ENCODE measurements at places on chromosomes 7 and 10.
A peak's percentile ranks its signal among the peaks of the same experiment; 100 is the strongest.

DNA sequence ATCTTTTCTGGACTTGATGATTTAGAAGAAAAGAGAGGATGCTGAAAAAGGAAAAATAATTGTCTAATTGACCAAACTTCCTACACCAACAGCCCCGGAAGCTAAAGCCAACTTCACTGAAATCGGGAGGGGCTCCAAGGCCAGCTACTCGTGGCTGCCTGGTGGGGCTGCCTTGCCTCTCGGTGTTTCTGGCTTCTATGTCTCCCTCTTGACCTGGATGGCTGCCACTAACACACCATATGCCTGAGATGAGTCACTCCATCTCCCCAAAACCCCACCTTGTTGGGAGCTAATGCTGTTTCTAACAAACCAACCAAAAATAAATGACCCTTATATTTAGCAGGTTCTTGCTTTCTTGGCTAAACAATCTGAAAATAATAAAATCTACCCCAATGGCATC is 87.6 kb upstream of the AFAP1L2 start:
- DNase-seq = no peak

DNA sequence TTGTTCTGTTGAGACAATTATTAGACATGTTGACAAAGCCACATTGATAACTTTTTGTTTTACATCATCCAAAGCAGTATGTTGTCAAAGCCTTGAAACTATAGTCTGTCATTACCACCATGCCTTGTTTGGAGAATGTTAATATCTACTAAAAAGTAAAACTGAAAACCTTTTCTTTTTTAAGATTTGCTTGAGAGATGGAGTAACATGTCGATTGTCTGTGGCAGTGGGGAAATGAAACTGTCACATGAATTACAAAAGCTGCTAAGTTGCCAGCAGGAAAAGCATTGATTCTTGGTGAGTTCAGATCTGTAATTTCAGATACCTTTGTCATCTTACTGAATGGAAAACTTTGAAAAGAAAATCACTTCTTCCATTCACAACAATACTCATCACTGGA is 69.1 kb downstream of the TFPI2 start:
- DNase-seq = no peak

DNA sequence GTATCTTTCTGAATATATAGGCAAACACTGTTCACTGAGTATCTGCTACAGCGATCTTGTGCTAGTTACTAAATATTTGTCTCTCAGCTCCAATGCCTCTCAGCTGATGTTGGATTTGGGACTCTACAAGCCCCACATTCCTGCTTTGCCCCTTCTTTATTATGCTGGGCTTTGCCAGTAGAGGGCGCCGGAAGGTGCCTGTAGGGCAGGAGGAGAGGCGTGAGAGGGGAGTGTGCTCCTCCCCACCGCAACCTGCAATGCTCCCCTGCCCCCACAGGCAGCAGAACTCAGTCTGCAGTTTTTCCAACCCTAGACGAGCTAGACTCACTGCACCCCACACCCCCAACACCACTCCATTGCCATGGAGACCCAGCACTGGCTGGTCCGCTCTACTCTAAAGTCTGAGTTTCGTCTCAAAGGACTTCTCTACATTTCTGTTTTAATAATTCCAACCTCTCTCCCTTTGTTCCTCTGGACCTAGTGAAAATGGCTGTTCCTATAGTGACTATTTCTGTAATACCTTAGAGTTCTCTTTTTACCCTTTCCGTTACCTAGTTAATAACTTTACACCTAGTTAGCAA is 337.6 kb downstream of the CCSER2 start:
- peak; percentile 47 for DNase-seq

DNA sequence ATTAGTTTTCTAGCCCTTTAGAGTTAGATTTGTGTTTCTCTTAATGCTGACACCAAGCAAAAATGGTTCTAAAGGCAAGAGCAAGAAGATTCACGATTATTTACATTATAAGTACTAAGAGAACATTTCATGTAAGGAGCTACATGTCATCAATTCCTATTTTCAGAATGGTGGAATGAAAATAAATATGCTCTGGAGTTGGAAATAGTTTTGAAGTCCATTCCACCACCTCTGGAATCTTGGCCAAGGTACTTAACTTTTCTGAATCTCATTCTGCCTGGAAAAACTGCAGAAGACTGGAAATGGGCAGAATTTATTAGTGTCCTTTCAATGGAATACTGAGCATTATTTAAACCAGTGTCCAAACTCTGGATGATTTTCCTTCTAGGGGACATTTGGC is 125.1 kb upstream of the RAB11FIP2 start:
- no peak for DNase-seq

DNA sequence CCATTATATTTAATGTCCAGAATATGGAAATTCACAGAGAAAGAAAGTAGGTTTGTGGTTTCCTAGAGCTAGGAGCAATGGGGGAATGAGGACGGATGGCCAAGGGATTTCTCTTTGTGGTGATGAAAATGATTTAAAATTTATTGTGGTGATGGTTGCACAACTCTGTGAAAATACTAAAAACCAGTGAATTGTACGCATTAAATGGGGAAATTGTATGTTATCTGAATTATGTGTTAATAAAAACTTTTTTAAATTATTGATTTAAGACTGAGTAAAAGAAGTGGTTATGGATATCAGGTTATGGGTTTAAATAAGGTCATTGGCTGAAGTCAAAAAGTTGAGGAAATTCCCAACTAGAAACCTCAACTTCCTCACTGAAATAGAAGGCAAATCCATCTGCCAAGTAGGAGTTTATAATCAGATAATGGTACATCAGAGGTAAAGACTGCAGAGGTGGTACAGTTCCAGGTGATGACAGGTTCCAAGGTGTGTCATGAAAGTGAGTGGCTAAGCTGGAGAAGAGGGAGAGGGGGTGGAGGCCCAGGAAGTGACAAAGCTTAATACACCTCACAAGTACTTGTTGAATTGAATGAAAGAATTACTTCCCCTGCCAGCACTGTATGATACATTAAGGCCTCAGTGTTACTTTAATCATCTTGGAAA is 68.9 kb upstream of the CCDC71L start:
- no peak for DNase-seq

GRCh38 chr7:151080067-151080521 is 515 bp downstream of the FASTK start:
- no peak for DNase-seq

- no peak for DNase-seq
Observed at GRCh38 chr7:46939089-46939488, 642.8 kb downstream of the TNS3 start.

DNA sequence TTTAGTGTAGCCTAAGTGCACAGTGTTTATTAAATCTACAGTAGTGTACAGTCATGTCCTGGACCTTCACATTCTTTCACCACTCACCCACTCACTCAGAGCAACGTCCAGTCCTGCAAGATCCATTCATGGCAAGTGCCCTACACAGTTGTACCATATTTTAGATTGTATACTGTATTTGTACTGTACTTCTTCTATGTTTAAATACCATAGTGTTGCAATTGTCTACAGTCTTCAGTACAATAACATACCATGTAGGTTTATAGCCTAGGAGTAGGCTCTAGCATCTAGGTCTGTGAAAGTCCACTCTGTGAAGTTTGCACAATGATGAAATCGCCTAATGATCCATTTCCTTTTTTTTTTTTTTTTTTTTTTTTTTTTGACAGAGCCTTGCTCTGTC is 12.0 kb downstream of the EEPD1 start:
- no peak for DNase-seq

GRCh38 chr10:133396035-133396624 is 2.2 kb downstream of the MTG1 start:
- DNase-seq = no peak

GRCh38 chr10:43344051-43344450 is 27.4 kb upstream of the FXYD4 start:
- no peak for DNase-seq

DNA sequence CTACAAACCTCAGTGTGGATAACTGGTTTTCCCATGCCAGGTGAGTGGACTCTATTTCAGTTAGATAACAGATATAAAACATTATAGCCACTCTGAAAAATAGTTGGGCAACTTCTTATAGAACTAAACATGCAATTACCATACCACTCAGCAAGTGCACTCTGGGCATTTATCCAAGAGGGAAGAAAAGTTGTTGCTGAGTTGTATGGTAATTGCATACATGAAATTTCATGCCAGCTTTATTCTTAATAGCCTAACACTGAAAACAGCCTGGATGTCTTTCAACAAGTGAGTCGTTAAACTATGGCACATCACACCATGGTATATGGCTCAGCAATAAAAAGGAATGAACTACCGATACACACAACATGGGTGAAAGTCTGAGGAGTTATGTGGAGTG is 10.6 kb upstream of the UPP1 start:
- DNase-seq = no peak

GRCh38 chr10:369684-370448 is 234.6 kb downstream of the ZMYND11 start:
- no peak for DNase-seq

DNA sequence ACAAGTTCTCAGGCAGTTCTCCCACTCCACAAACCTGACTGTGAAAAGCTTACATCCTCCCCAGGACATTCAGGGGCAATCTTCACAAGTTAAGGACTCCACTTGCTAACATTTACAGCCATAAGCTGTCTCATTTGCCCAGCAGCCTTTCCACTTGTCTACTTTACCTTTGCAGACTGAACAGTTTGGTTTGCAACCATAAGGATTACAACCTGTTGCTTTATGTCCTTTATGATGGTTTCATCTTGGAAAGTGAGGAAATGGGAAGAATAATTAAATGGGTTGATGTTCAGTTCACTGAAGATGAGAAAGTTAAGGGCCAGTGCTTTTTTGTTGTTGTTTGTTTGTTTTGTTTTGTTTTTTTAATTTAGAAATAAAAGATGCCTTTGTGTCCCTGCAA is 92.4 kb downstream of the FAM204A start:
- no peak for DNase-seq

DNA sequence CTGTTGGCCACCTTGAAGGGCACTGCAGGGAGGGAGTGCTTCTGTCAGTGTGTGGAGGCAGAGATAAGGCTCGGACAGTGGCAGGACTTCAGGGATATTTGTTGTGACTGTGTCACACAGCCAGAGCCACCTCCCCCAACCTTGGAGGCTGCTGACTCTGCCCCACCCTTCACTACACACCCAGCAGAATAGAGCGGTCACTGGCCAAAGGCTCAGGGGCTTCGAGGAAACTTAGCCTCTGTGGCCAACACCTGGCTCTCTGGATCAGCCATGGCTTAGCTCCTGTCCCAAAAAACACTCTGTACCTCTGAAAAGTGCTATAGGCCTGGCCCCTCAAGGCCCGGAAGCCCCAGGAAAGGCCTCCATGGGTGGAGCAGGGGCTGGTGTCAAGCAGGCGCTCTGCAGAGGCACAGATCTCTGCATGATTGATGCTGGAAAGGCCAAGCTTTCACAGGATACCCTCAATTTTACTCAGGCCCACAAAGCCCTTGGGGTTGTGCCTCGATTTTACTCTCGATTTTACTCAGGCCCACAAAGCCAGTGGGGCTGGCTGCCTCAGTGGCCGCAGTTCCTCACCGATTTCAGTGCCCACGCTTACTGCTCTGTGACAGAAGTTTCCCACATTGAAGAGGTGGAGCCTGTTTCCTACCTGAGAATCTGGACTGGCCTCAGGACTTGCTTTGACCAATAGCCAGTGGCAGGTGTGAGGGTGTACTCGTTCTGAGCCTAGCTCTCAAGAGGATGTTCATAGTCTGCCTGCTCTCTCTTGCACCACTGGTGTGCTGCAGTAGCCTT is 113.2 kb upstream of the GPR26 start:
- DNase-seq = no peak

- no peak for DNase-seq
Observed at GRCh38 chr10:73166972-73167371, 836 bp downstream of the ECD start.

GRCh38 chr10:6091630-6092029 is 2.8 kb downstream of the RBM17 start:
- DNase-seq = no peak

GRCh38 chr7:54596747-54597146 is 54.6 kb downstream of the VSTM2A start:
- no peak for DNase-seq

DNA sequence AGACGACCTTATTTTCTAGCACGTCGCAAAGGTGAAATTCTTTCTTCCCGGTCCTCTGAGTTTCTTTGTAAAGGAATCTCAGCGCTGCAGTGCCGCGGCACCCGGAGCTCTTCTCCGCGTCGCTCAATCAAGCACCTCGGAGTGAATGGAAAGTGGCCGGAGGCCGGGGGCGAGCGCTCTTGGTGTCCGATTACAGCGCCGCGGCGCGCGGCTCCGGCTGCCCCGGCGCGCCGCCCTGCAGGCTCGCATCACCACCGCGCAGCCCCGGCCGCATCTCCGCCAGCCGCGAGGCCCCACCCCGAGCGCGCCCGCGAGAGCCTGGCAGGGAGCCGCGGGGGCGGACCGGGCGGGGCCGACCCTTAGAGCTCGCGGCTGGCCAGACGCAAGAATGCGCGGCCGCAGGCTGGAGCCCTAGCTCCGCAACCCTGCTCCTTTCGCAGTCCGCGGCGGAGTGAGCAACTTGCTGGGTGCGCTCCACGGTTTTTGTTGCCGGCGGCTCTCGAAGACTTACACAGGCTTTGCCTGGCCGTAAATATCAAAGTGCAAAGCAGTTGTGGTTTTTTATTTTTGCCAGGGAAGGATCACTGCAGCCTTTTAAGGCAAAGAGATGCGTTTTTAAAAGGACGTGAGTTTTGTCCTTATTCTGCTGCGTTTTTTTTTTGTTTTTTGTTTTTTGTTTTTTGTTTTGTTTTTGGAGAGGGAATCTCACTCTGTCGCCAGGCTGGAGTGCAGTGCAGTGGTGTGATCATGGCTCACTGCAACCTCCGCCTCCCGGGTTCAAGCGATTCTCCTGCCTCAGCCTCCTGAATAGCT is at the start of gene SEMA3C:
TSS of gene SEMA3C (minus strand) at position 143 of the 813 bp plus-strand sequence. CDS start 2,270 bp downstream, outside the sequence.
- DNase-seq = peak; percentile 68

DNA sequence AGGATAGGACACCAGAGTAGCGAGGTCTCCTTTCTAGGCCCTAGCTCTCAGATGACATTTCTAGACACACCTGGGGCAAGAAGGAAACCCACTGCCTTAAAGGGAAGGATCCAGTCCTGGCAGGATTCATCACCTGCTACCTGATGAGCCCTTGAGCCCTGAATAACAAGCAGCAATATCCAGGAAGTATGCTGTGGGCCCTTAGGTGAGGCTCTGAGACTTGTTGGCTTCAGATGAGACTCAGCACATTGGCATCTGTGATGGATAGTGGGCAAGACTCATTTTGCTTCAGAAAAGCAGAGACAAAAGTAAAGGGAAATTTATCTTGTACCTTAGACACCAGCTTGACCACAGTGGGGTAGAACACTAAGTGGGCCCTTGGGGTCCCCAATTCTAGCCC is 238.4 kb upstream of the MEOX2 start:
- DNase-seq = no peak

- no peak for DNase-seq
Observed at GRCh38 chr7:48087349-48087748, 1.7 kb upstream of the UPP1 start.
